ENCODE measurements at places on chromosomes 1 and 21.

- DNase-seq = no peak
Measured at GRCh38 chr21:45246386-45247320, 41.0 kb downstream of the POFUT2 start.

- DNase-seq = no peak
Measured at GRCh38 chr1:114745291-114745690, 12.5 kb downstream of the CSDE1 start.

- no peak for DNase-seq
Measured at GRCh38 chr1:43319766-43320165, 17.9 kb upstream of the MPL start.

GRCh38 chr1:11888206-11888876 lies 29.6 kb upstream of the NPPB start:
- no peak for DNase-seq

DNA sequence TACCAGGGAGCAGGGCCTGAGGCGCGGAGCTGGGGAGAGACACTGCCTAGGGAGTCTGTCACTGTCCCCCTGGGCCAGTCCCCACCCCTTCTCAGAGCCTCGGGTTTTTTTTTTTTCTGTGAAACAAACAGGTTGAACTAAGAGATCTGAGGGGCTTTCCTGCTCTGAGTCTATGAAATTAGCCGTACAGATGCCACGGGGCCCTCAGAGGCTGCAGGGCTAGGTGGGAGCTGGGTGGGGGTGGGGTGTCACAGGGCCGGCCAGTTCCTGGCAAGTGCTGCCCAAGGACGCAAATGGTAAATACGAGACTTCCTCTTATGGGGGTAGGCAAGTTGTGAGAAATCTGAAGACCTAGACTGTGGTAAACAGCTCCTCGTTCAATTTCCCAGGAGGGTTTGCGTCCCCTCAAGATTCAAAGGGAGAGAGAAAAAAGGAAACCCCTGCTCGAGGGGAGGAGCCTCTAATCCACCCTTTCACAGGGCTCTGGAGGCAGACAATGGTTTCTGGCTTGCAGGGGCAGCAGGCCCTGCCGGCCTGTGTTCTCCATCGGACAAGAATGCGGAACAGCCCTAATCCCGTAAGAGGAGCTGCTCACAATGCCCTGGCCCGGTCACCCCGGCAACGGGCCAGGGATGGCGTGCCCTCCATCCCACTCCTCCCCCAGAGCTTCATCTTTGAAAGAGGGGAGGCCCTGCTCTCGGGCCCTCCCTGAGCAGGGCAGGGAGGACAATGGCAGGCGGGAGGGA lies 7.8 kb downstream of the NUAK2 start:
- peak; percentile 80 for DNase-seq

DNA sequence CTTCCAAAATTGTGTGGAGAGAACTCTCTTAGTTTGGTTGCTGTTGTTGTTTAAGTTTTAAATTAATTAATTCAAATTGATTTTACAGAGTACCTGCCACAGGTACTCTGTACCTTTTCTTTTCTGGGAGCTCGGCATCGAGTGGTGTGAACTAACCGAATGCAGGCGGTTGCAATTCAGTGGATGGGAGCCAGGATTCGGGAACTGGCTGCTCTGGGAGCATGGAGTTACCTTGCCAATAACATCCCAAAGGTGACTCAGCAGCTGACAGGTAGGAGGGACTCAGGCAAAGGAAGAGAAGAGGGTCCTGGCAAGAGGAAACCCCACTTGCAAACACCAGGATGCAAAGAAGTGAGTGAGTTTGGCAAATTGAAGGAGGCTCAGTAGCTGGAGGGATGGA lies 24.7 kb upstream of the KANK4 start:
- DNase-seq = no peak

- DNase-seq = no peak
Measured at GRCh38 chr1:109634771-109635750, 15.4 kb downstream of the AMPD2 start.

DNA sequence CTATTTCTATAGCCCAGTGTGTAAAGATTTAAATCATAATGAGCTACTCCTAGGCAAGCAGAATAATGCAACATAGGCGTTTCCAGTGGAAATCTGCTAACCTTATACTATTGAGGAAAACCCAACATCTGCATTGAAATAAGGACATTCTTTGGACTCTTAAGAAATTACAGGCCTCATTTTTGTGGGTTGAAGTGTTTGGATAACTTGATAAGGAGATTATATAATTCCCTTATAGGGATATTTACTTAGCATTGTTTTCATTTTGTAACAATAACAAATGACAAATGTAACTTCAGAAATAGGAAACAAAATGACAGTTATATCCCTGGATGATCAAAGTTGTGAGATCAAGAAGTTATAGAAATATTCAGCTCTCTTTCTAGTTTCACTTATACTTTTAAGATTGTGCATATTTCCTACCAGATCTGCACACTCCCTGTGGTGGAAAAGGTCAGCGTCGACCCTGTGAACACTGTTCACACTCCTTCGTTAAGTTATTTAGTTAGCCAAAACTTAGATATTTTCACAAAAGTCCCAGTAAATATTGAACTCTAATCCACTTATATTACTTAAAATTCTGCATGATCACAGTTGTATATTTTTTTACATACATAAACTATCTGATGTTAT lies 284.4 kb upstream of the C1orf105 start:
- DNase-seq = no peak

DNA sequence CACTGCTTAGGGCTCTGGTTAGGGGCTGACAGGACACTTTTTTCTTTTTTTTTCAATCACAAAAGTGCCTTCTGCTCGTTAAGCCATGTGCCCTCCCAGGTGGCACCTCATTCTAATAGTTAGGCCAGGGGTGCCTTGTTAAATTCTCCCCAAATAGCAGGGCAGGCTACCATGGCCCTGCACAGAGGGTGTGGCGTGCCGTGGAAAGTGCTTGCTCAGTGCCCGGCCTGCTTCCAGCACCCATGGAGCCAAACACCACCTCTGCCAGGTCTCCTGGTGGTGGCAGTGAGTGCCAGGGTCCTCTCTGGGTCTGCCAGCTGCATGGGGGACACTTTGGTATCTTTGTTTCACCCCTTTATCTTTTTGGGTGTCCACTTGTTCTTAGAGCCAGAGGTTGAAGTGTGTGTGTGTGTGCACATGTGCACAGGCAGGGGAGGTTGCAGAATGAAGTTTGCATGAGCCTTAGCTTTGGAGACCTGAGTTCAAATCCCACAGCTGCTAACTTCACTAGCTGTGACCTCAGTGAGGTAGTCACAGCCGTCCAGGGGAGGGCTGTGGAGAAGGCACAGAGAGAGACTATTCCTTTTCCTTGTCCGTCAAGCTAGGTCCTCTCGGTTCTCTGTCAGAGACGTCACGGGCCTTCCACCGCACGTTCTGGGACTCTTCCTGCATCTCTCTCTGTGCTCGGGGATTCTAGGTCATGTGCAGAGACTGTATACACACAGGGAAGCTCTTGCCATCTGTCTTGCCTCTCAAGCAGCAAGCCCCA lies 39.9 kb upstream of the CSF3R start:
- no peak for DNase-seq

DNA sequence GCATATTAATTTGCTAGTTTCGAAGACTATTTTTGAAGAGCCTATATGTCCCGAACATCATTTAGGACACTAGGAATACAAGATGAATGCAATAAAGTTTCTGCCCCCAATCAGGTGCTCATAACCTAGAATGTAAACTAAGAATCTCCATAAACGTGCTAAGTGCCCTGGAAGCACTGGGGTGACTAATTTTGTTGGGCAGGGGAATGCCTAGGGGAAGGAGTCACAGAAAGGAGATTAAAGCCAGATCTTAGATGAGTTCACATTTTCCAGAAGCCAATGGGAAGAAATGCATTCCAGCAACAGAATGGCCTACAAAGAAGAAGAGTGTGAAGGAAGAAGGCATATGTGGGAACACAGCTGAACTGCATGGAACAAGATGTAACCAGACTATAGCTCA lies 19.5 kb downstream of the SCYL3 start:
- no peak for DNase-seq

DNA sequence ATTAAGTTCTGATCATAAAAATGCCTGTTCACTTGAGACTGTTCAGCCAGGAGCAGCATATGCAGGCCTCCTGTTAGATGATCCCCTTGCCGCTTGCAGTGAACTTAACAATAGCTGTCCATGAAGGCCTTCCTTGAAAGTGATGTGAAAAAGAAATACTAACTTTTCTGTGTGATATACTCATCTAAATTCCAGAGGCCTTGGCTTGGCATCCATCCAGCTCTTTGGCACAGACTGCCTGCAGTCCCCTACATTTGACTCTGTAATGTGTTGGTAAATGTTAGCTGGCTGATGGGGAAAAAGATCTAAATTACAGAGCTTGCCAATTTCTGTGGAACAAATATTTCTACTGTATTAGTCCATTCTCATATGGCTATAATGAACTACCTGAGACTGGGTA lies 73.7 kb downstream of the KCNK2 start:
- DNase-seq = no peak

DNA sequence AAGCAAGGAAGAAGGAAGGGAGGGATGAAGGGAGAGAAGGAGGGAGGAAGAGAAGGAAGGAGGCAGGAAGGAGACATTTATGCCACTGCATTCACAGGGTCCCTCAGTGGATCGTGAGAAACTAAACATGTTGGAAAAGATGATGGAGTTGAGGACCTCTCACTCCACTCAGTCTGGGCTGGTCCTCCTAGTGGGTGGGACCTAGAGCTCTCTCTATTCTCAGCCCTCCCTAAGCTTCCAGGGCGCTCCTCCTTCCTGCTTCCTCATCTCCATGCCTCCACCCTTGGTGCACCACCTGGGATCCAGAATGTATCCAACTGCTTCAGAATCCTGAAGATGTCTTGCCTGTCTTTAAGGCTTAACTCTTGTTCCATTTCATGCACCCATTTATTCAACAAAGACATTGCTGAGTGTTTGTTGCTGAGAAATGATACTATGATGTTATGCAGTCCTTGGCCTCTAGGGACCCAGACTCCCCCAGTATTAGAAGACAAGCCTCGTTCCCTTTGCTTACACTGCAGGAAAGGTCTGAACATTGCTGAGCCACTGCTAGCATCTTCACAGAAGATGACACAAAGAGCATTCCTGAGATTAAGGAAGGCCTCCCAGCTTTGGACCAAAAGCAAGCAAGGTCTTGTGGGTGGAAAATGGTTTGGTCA lies 88.5 kb downstream of the BEND5 start:
- DNase-seq = no peak

GRCh38 chr1:109256085-109256484 lies 6.7 kb downstream of the CELSR2 start:
- no peak for DNase-seq

GRCh38 chr1:201538612-201539551 lies at the start of gene NAV1:
Gene NAV1, plus strand, starts transcription at chr1:201539127. Its CDS starts 83,758 bp downstream, at chr1:201622885.
- DNase-seq = no peak

DNA sequence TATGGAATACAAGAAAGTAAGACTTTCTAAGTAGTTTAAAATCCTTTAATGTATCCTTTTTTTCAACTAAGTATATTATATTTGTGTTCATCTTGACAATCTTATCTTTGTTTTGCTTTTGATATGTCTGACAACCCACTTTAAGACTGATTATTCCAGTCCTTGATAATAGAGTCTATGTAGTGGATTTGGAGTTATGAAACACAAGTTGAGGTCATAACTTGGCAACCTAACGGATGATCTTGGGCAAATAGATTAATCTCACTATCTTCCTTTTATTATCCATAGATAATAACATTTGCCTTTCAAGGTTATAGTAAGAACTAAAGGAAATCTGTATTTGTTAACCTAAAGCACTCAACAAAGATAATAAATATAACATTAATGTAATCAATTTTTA lies 4.8 kb upstream of the GBP2 start:
- DNase-seq = no peak

DNA sequence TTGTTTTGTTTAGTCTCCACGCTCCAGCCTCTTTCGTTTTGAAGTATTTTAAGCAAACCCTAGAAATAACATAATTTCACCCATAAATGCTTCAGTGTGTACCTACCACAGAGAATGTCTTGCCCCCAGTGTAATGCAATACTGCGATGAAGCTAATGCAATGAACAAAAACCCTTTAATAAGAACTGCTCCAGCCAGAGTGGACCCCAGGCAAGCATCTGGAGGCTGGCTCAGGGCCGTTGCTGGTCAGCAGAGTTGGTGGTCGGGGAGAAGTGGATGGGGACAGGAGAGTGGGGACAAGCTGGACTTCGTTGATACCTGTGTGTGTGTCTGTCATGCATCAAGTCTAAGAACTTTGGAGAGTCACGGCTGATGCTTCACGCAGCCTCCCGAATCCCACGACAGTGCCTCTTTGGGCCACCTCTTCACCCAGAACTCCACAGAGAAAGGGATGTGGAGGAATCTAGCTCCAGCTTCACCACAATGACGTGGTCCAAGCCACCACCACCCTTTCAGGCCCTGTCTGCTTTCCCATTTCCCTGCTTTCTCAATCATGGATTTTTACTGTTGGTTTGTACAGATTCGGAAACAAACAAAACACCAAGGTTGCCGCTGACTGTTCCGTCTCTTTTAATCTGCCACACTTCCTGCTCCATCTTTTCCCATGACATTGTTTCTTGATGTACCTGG lies 108.6 kb upstream of the ERRFI1 start:
- DNase-seq = no peak

DNA sequence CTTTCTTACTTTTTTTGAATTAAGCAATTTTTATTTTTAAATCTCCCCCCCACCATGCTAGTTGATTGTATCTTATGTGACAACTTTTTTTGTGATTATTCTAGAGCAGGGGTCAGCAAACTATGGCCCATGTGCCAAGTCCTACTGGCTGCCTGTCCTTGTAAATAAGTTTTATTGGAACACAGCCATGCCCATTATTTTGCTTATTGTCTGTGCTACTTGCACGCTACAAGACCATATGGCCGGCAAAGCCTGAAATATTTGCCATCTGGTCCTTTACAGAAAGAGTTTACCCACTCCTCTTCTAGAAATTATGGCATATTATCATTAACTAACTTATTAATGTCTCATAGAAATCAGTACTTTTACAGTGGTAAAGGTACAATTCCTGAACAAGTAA lies 51.7 kb downstream of the AK5 start:
- DNase-seq = no peak

DNA sequence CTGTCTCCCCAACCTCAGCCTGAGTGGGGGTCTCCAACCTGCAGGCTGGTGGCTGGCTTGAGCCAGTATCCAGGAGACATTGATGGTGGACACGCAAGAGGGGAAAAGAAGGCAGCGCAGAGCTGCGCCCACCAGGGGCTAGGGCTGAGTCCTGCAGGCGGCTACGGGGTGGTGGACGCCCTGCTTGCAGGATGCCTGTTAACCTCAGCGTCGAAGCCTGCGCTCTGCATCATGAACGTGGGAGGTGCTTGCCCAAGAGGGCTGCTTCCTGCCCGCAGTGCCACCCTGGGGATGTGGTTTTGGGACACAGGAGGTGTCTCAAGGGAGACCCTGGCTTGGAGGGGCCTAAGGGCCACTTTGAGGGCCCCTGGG lies 11.6 kb downstream of the CFAP410 start:
- no peak for DNase-seq

DNA sequence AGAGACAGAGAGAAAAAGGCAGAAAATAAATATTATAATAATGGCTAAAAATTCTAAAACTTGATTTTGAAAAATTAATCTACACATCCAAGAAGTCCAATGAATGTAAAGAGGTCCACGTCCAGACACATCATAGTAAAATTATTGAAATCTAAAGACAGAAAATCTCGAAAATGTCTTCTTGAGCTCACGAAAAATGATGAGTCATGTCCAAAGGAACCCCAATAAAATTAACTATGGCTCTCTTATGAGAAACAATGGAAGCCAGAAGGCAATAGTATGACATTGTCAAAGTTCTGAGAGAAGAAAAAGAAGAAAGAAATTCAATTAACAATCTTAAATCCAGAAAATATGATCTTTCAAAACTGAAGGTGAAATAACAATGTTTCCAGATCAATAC lies 84.6 kb downstream of the LRRIQ3 start:
- no peak for DNase-seq

- no peak for DNase-seq
Measured at GRCh38 chr1:222224156-222224555, 323.7 kb downstream of the HHIPL2 start.

GRCh38 chr21:36927719-36928117 lies 38.8 kb downstream of the HLCS start:
- DNase-seq = peak; percentile 78
